ENCODE measurements at places on chromosomes 13 and 19.
A peak's percentile ranks its signal among the peaks of the same experiment; 100 is the strongest.

GRCh38 chr19:12922959-12923358, 3.9 kb upstream of the SYCE2 start:
- DNase-seq, result no peak

- DNase-seq, result no peak
Observed at GRCh38 chr13:46656786-46657185, 103.8 kb downstream of the LRCH1 start.

- DNase-seq, result no peak
Observed at GRCh38 chr13:72754111-72754510, 26.4 kb downstream of the BORA start.

GRCh38 chr13:63741029-63741813, 2325.6 kb upstream of the PCDH20 start:
- no peak for DNase-seq

DNA sequence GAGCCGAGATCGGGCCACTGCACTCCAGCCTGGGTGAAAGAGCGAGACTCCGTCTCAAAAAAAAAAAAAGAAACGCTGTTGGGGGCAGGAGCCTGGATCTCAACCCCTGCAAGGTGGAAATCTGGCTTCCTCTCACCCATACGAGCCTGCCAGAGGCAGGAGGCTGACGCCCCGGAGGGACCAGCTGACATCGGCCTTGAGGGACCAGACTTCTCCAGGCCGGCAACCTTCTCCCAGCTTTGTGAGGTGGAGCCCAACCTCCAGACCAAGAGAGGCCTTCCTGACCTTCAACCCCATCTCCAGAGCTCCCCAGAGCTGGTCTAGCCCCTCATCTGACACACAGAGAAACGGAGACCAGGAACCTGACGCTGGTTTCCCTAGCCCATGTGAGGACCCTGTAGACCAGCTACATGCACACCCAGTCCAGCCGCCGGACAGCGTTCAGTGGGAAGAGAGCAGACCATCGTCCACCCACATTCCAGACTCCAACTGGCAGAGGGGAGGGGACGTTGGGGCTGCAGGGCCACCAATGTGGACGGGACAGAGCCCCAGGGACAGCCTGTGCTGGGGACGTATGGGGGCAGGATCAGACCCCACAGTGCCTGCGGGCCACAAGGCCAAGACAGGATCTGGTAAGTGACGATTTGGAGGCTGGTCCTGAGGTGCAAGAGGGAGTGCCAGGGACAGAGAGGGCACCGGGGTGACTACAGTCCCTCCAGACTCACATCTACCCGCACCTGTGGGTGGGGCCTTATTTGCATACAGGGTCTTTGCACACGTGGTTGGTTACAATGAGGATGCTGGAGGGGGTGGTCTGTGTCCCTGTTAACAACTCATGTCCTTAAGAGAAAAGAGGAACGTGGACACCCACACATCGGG, 11.4 kb downstream of the SBNO2 start:
- no peak for DNase-seq

- DNase-seq, result no peak
Observed at GRCh38 chr13:39363382-39363772, 239.6 kb downstream of the LHFPL6 start.

- DNase-seq, result no peak
Observed at GRCh38 chr13:75303263-75303662, 178.7 kb downstream of the TBC1D4 start.

DNA sequence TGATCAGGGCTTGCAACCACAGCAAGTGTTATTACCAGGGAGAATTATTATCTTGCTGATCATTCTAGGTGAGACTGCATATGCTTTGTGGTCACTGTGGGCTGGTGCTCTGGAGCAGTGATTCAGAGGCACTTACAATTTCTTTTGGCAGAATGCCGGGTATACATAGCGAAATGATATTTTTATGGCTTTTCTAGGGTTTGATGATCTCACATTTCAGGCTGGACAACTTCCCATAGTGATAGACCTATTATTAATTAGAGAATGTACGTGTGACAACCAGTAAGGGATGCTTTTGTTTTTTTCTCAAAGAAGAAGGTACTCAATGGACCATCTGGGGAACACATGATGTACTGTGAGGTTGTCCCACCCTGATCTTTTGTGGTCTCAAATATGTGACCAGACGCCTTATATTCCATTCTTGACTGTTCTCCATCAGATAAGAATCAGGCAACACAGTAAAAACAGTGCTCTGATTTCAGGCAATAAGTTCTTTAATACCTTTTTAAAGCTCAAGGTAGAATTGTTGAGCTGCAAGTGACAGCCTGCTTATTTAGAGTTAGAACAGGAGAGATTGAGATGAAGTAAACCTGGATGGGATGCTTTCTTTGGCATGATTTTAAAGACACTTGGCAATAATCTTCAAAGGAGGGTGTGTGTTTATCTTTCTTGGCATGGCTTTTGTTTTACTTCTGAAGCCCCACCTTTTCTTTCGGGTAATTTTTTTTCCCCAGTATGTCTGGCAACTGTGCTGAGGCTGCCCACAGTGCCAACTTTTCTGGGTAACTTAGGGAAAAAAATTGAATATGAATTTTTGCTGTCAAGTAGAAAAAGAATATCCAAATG, 27.4 kb upstream of the SCEL start:
- DNase-seq, result no peak

DNA sequence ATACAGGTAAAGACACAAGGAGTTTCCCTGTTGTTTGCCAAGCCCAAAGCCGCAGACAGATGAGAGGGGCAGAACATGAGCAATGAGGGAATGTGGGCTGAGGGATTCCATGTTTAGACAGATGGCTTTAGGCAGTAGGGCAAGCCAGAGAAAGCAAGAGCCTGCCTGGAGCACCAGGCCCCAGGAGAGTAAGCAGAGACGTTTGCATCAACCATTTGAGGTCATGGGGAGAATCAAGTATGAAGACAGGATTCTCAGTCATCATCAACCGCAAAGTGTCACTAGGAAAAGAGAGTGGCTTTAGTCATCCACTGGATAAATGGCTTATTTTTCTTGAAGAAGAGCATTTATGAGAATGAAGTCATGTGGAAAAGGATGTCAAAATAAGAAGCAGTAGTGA, 184.7 kb downstream of the COG6 start:
- DNase-seq, result no peak

- DNase-seq, result peak; percentile 21
Observed at GRCh38 chr13:78596399-78596735, 7.0 kb downstream of the POU4F1 start.

DNA sequence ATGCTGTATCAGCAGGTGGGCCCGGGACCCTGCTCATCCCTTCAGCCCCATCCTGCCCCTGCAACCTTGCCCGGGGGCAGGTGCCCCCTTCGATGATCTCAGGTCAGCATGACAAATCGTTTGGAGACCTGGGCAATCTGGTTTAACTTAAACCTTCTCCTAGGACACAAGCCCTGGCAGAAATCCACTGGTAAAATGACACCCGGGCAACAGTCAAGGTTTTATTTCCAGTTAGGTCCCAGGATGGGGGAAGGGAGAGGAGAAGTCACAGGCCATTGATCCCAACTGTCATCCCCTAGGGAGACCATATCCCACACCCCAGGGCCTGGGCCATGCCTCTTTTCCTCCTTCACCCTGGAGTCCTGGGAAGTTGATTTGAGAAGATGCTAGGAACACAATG, 1.8 kb upstream of the PLIN5 start:
- no peak for DNase-seq

DNA sequence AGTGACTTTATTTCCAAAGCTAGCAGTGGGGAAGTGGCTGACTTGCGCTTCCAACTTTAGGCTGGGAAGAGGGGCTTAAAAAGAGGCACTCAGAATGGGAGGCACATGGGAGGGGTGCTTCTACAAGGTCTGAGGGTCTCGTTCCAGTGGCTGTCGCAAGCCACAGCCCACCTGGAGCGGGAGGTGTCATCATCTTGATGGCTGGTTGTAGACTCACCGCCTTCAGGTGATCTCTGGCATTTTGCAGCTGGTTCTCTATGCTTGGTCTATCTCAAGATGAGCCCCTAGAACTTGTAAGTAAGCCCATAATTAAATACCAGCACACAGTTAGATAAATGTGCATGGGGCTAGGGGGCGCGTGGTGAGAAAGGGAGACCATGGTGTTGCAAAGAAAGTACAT, 9.2 kb downstream of the TEX29 start:
- no peak for DNase-seq

DNA sequence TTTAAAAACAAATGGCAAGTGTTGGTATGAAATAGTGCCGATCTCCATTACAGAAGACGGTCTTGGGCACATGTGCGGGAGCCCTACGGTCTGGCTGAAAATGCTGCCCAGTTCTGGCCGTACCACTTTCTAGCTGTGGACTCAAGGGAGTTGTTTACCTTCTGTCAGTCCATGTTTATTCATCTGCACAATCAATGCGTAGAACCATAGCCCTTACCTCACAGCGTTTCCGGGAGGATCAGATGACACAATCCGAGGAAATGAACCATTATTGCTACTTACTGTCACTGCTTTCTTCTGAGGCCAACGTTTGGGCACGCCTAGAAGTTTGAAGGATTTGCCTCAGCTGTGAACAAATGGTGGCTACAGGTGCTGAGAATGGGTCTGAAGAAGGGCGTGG, 31.2 kb downstream of the GADD45B start:
- peak; percentile 94 for DNase-seq

- no peak for DNase-seq
Observed at GRCh38 chr13:31862828-31863227, 123.5 kb downstream of the RXFP2 start.

- DNase-seq, result no peak
Observed at GRCh38 chr19:43804432-43804831, 2.2 kb upstream of the LYPD5 start.

- DNase-seq, result no peak
Observed at GRCh38 chr13:79402679-79403078, 3.4 kb downstream of the RBM26 start.

DNA sequence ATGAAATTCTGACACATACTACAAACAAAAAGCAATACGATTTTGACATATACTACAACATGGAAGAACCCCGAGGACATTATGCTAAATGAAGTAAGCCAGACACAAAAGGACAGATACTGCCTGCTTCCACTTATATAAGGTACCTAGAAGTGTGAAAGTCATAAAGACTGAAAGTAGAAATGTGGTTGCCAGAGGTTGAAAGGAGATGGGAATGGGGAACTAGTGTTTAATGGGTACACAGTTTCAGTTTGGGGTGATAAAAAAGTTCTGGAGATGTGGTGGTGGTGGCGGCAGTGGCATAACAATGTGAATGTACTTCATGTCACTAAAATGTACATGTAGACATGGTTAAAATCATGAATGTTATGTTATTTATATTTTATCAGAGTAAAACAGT, 12.1 kb upstream of the NDFIP2 start:
- no peak for DNase-seq

GRCh38 chr13:41060724-41061074, 610 bp upstream of the WBP4 start:
- DNase-seq, result peak; percentile 66

GRCh38 chr19:49551531-49551930, 23.7 kb downstream of the RCN3 start:
- DNase-seq, result no peak

DNA sequence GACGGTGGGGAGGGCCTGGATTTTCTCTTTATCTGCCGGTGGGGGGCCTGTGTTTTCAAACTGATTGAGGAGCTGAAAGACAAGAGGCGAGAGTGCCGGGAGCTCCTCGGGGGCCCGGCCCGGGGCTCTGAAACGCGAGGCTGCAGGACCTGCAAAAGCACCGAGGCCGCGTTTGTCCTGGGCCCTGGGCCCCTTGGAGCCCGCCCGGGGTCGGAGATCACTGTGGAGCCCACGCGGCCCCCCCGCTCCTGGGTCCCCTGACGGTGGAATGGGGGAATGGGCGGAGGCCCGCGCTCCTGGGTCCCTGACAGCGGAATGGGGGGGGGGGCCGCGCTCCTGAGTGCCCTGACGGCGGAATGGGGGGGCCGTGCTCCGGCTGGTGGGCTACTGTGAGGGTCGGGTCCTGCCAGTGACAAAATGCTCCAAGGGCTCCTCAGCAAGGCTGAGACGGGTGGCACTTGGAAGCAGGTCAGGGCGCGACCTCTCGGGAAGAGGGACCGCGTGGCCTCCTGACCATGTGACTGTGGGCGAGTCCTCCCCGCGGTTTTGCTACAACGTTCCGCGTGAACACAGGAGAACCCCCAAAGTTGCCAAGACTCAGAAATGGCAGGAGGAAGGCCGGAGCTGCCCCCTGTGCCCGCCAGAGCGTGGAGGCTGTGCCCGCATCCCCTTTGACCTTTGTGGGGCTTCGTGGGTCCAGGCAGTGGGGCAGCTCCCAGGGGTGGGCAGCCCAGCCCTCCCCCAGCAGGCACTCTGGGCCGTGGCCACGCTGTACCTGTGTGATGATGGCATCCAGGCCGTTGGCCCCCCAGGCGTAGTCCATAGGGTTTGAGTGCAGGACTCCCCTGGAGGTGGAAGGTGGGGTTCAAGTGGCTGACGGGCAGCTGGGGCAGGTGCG, 9.5 kb downstream of the FGF22 start:
- no peak for DNase-seq

DNA sequence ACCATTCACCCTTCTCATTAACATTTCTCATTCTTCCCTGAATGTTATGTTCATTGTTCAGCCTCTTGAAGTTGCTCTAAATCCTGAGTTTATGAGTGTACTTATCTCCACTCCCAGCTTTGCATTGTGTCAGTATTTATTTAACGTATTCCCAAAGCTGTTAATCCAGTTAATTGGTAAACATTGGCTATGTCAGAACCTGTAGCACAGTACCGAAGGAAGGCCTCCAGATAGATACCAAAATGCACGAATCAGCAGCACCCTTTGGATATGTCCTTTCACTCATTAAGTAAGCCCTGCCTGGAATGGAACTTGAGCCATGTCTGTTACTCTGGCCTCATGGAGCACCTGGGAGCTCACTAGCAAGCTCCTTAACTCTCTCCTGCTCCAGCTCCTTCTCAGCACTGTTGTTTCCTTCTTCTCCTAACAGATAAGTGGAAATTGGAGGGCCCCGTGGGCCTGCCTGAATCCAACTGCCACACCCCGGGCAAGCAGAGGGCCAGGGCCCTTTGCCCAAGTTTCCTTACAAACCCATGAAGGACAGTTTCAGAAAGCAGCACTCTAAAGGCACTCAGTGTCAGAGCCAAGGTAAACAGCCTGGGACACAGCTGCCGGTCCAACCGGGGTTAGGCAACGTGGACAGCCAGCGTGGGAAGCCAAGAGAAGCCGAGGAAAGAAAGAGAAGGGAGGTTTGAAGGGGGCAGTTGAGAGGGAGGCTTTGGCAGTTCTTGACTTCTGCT, 155.0 kb upstream of the SERP2 start:
- no peak for DNase-seq

DNA sequence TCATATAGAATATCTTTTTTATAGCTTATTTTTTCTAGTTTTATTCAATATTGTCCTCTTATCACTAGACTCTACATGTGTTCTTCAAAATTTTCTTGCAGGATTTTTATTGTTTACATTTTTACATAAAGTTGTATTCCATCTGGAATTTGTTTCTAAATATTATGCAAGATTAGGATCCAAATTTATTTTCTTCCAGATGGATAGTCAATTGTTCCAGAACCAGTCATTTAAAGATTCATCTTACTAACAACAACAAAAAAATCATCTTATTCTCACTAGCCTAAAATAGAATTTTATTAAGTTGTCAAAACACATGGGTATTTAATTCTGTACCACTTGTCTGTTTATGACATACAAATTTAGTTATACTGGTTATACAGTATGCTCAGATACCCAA, 390.4 kb upstream of the GPC6 start:
- DNase-seq, result no peak
